ENCODE measurements at places on chromosomes 4 and X. TPM values are rescaled to one million over a fixed set of nuclear protein-coding genes. Genes with fewer than 3 reads are reported as not detected.

The GLOD5 gene
- total RNA-seq, result not detected

The MAP7D2 gene
- 0.14 TPM for total RNA-seq

The CCDC149 gene
- total RNA-seq, result 10.8 TPM

The F11 gene
- not detected for total RNA-seq

The SEPSECS gene
- 10.8 TPM for total RNA-seq

The H2AZ1 gene
- total RNA-seq, result 509 TPM

The GPC4 gene
- 0.07 TPM for total RNA-seq

The PLP1 gene
- not detected for total RNA-seq

The RAB9B gene
- 0.40 TPM for total RNA-seq

The ARAP2 gene
- total RNA-seq, result 2.1 TPM

The SHROOM3 gene
- 10.2 TPM for total RNA-seq

The HTN1 gene
- total RNA-seq, result not detected

The PUDP gene
- 44.4 TPM for total RNA-seq

The RAB33A gene
- total RNA-seq, result 0.27 TPM

The NEUROG2 gene
- not detected for total RNA-seq

The POU4F2 gene
- total RNA-seq, result not detected

The FGFR3 gene
- total RNA-seq, result 0.29 TPM

The LRIT3 gene
- 0.07 TPM for total RNA-seq

The GLA gene
- total RNA-seq, result 42.2 TPM

The ARL13A gene
- total RNA-seq, result not detected

The ASB5 gene
- total RNA-seq, result not detected

The DLG3 gene
- total RNA-seq, result 2.4 TPM

The TCEAL7 gene
- total RNA-seq, result 5.0 TPM

The CRMP1 gene
- total RNA-seq, result not detected

The IQSEC2 gene
- 6.5 TPM for total RNA-seq

The ARHGAP4 gene
- total RNA-seq, result 35.1 TPM

The TMSB15C gene
- 7.3 TPM for total RNA-seq

The OCIAD1 gene
- 126 TPM for total RNA-seq

The FAM47A gene
- total RNA-seq, result not detected

The SSX4 gene
- not detected for total RNA-seq

The TKTL2 gene
- total RNA-seq, result not detected

The CCNB3 gene
- total RNA-seq, result 4.7 TPM

The SPP1 gene
- not detected for total RNA-seq

The SPANXA1 gene
- total RNA-seq, result not detected

The APLN gene
- total RNA-seq, result 170 TPM

The VSIG4 gene
- total RNA-seq, result not detected

The TBC1D14 gene
- 34.6 TPM for total RNA-seq

The ZMAT1 gene
- 4.0 TPM for total RNA-seq

The S100G gene
- not detected for total RNA-seq

The RBM10 gene
- 58.4 TPM for total RNA-seq

The HTR2C gene
- total RNA-seq, result not detected

The PPEF2 gene
- not detected for total RNA-seq

The TSPAN7 gene
- total RNA-seq, result 12.0 TPM

The SERPINA7 gene
- not detected for total RNA-seq

The LCORL gene
- 17.7 TPM for total RNA-seq
